ENCODE measurements at places on chromosomes 2 and 18.

DNA sequence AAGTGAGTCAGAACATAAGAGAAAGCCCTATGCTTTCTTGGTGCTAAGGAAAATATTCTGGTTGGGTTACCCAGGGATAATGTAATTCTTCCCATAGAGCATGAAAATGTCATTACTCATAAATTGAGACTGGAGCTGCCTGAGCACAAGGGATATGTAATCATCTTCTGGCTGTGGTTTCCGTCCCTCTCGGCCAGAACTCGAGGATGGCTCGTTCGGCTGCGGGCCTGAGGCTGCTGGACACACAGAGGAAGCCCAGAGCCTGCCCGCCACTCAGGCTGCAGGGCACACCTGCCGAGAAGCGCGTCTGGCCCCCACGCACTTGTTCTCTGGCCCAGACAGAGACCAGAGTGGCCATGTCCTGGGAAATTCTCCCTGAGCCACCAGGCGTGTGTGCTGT lies 104.9 kb downstream of the ASAP2 start:
- no peak for DNase-seq

- DNase-seq, result no peak
Observed at GRCh38 chr2:192373754-192374153, 179.0 kb upstream of the TMEFF2 start.

DNA sequence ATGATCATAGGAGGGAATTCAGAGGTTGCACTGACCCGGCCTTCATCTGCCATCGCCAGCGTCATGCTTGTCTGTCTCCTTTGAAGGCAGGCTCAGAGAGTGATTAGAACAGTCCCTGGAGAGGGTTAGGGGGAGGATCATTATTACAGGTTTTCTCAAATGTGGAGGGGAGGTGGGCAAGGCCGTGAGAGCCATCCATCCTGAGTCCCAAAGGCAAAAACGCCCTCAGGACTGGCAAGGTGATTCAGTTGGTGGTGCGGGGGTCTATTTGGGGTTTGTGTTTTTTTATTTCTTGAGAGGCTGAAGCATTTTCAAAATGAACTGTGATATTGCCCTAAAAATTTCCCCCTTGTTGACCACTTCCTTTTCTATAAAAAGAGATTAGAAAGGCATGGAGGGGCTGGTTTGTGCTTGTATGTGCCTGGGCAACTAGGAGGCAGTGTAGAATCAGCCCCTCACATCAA lies 39.3 kb upstream of the GYPC start:
- no peak for DNase-seq

- DNase-seq, result no peak
Observed at GRCh38 chr2:236380051-236380612, 115.9 kb upstream of the ASB18 start.

DNA sequence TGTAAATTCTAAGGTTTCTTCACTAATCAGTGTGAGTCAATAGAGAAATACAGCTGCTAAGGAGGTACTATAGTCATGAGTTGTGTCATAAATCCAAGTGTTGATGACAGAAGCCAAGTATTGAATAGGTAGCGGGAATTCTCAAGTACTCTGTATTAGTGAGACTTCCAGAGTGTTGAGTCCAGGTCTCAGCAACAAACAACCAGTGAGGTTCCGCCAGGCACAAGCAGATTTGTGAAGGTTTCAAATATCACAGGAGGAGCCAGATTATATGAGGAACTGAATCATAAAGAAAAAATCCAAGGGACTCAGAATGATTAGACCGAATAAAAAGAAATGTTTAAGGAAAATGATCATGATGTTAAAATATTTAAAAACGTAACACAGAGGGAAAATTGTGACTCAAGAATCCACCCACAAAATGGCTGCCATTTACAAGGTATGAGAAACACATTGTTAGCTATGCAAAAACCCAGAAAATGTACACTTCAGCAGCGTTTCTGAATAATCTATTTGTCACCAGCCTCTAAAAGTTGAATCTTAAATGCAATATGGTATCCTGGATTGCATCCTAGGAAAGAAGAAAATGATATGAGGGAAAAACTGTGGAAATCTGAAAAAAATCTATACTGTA lies 27.3 kb upstream of the EVA1A start:
- DNase-seq, result peak; percentile 88

DNA sequence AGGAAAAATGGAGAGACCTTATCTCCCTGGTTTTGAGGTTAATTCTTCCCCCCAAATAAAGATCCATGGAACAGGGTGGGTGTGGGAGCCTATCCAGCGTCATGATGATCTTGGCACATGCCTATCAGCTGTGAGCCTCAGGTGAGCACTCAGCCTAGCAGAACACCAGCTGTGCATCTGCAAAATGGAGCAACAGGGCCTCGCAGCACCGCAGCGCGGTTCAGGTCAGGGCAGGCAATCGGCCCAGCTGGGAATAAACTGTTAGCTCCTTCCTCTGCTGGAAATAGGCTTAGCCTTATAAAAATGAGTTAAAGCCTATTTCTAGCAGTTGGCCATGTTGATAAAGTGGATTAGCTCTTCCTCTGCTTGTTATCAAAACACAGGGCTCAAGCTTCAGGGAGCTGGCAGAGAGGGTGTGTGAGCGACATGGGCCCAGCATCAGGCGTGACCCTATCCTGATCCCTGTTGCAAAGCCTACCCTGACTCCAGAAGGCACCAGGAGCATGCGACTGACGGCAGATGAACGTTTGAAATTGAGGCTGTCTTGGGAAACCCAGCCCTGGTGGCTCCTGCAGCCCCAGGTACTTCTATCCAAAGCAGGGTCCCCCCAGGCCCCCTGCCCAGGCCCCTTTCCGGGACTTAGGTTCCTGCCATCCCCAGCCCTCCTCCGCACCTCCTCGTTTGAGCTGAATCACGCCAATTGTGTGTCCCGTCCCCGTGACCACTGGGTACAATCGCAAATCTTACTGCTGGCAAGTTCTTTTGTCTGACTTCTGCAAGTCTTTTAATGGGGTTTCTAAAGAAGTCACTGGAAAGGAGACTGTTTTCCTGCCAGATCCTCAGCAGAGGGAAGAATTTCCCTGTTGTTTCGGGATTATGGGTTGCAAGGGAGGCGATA lies 35.4 kb downstream of the ARHGEF4 start:
- no peak for DNase-seq

- no peak for DNase-seq
Observed at GRCh38 chr2:30684996-30685395, 122.2 kb downstream of the CAPN13 start.

DNA sequence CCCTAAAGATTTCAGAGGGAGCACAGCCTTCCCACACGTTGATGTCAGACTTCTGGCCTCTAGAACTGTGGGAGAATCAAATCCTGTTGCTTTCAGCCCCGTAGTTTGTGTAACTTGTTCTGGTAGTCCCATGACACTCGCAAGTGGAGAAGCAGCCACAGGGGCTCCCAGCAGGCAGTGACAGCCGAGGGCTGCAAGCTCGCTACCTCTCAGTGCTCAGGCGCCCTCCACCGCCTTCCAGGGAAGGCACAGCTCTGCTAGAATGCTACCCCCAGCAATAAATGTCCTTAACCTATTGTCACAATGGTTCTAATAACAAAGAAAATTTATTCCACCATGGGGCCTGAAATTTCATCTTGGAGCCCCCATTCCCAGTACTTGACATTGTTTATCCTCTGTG lies 143.1 kb upstream of the ZNF236 start:
- peak; percentile 40 for DNase-seq

DNA sequence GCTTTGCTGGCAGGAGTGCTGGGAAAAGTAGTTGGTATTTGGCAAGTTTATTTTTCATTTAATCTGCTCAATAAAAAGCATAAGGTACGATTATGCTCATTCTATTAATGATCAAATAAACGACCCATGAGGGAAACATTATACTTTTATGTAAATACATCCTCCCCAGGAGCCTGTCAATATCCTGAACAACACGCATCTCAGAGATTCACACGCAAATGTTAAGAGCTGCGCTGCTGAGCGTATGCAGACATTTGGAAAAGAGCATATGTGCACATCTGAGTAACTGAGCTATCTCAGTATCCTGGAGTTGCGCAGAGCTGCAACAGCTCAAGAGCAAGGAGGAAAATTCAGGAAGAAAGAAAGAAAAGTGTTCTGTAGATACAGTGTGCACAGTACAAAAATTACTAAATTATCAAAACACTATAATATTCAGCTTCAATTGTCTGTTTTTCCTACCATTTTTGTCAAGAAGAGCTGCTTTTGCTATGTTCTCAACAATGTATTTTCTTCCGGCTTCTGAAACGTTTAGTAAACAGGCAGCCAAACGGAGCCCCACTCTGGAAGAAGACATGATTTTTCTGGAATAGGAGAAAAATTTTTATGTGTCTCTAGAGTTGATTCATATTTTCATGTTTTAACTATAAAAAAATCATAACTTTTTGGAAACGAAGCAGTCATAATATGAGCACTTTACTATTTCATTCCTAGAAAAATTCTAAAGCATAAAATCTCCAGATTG lies 2.4 kb downstream of the FTCDNL1 start:
- DNase-seq, result no peak

GRCh38 chr2:226057914-226058313 lies 658.4 kb downstream of the NYAP2 start:
- DNase-seq, result no peak

DNA sequence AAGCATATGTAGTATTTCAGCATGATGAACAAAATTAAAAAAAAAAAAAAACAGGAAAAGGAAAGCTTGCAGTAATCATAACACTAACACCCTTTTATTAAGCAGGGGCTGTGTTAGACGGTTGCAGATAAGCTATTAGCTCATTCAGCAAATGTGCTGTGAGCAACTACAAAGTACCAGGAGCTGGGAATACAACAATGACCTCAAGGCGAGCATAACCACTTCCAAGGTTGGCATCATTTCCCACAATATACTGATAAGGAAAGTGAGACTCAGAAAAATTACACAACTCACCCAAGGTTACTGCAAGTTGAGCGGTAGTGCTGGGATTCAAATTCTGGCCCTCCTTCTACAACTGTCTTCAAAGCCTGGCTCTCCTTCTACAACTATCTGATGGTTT lies 38.2 kb upstream of the ACTR3 start:
- DNase-seq, result no peak

- DNase-seq, result no peak
Observed at GRCh38 chr2:96733931-96734330, 5.9 kb downstream of the LMAN2L start.

Measured in DMS153 (cell line).